ENCODE measurements at places on chromosomes 11 and 22.

- peak; percentile 76 for DNase-seq
- H3K27ac ChIP-seq, result peak overlapping the region; percentile 45
- H3K4me3 ChIP-seq, result no peak overlapping the region
- no peaks in the 10 kb centered on the region for H3K36me3 ChIP-seq
- no peaks in the 10 kb centered on the region for H3K4me1 ChIP-seq
Measured at GRCh38 chr11:34266090-34266912, 91.5 kb downstream of the ABTB2 start.

DNA sequence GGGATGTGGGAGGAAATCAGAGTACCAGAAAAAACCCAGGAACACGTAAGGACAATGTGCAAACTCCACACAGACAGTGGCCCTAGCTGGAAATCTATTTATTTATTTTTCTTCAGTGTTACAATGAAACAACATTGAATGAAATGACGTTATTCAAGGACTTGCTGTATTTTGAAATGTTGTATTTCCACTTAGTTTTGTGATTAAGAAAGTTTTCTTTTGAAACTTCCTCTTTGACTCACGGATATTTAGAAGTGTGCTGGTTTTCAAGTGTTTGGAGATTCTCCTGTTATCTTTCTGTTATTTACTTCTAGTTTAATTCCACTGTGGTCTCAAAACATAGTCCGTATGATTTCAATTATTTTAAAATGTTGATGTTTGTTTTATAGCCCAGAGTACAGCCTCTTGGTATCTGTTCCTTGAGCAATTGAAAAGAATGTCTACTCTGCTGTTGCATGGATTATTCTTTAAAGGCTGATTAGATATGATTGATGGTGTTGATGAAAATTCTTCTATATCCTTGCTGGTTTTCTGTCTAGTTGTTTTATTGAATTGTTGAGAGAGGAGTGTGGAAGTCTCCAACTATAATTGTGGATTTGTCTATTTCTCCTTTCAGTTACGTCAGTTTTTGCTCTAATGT lies 141.0 kb downstream of the ARHGAP20 start:
- no peak for DNase-seq
- H3K4me1 ChIP-seq, result no peaks in the 10 kb centered on the region
- no peaks in the 10 kb centered on the region for H3K27me3 ChIP-seq
- no peaks in the 10 kb centered on the region for H3K36me3 ChIP-seq

DNA sequence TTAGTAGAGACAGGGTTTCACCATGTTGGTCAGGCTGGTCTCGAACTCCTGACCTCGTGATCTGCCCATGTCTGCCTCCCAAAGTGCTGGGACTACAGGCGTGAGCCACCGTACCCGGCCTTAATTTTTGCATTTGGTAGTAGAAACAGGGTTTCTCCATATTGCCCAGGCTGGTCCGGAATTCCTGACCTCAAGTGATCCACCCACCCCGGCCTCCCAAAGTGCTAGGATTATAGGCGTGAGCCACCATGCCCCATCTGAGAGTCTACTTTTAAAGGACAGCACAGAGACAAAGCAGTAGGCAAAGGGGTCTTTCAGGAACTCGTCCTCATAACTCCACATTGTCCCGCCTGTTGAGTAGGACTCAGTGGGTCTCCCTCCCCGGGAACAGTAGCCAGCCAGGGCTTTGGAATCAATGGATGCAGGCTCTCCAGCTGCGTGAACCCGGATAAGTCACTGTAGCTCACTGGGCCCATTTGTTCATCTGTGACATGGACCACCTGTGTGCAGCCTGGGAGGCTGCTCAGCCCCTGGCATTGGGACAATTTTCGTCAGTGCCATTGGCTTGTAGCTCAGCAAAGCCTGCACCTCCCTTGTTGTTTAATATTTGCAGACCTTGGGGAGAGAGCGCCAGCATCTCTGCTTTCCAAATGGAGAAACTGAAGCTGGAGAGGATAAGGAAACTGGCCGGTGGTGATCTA lies 86.1 kb downstream of the ARHGAP8 start:
- H3K4me3 ChIP-seq, result no peak overlapping the region
- no peaks in the 10 kb centered on the region for H3K36me3 ChIP-seq
- no peak overlapping the region for H3K27ac ChIP-seq
- DNase-seq, result no peak

DNA sequence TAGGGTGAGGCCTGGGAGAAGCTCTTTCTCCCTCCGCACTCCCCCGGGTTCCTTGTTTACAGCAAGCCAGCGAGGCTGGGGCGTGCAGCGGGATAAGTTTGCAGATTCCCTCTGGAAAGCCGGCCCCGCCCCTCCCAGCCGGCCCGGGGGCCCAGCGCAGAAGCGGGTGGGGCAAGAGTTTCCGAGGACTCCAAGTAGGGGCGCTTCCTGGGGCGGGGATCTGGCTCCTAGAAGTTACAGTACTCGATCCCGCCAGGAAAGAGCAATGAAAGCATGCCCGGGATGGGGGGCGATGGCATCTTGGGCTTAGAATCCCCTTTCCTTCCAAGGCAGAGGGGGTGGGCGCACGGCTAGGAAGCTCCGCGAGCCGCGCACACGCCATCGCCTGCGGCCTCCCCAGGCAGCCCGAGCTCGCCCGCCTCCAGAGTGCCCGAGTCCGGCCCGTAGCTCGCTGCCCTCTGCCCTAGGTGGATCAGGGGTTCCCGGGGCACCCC lies 385 bp downstream of the TST start:
- H3K27me3 ChIP-seq, result no peaks in the 10 kb centered on the region
- H3K4me1 ChIP-seq, result peaks cover 58% of the 10 kb centered on the region
- peaks cover under 1% of the 10 kb centered on the region for H3K36me3 ChIP-seq
- H3K27ac ChIP-seq, result peak overlapping the region; percentile 93
- peak overlapping the region; percentile 96 for H3K4me3 ChIP-seq
- peak; percentile 90 for DNase-seq

DNA sequence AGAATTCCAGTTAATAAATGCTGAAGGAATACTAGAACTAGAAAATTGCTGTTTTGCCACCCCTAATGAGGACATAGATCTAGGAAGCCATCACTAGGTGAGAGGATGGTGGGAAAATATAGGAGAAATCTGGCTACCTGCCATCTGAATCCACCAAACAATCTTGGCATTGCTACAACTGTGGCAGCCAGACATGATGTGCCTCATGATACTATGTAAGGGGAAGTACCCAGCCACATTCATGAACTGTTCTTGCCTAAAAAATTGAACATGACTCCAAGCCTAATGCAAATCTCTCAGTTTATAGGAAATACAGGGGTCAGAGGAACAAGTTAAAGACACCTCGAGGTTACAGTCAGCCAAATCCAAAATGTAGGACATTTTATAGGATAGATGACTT lies 72.8 kb downstream of the SFI1 start:
- H3K27me3 ChIP-seq, result no peaks in the 10 kb centered on the region
- H3K27ac ChIP-seq, result no peak overlapping the region
- no peak for DNase-seq
- no peaks in the 10 kb centered on the region for H3K4me1 ChIP-seq

GRCh38 chr22:29079218-29079901 lies 6.5 kb downstream of the KREMEN1 start:
- H3K4me1 ChIP-seq, result no peaks in the 10 kb centered on the region
- H3K4me3 ChIP-seq, result no peak overlapping the region
- H3K27me3 ChIP-seq, result no peaks in the 10 kb centered on the region
- no peak for DNase-seq
- no peaks in the 10 kb centered on the region for H3K36me3 ChIP-seq
- no peak overlapping the region for H3K27ac ChIP-seq
